LHCN-M2 (cell line): ENCODE measurements at places on chromosomes 7 and 10. TPM values are rescaled to one million over a fixed set of nuclear protein-coding genes. Genes with fewer than 3 reads are reported as not detected.

The NRG3 gene
- not detected in 2 replicates for total RNA-seq

The GPR15LG gene
- not detected in 2 replicates for total RNA-seq

The SPDYE5 gene
- not detected in 2 replicates for total RNA-seq

The HTR5A gene
- not detected in 2 replicates for total RNA-seq

The TMEM184A gene
- total RNA-seq, result 0.06 and 0.11 TPM in 2 replicates

The CPVL gene
- total RNA-seq, result 0.06 and 0.19 TPM in 2 replicates

The LIPM gene
- total RNA-seq, result not detected in 2 replicates

The ANKRD7 gene
- 1.5 and 3.6 TPM in 2 replicates for total RNA-seq

The DKK1 gene
- total RNA-seq, result 80.0 and 108 TPM in 2 replicates

The ZYX gene
- total RNA-seq, result 137 and 142 TPM in 2 replicates

The HIF1AN gene
- total RNA-seq, result 6.3 and 8.9 TPM in 2 replicates

The PDE1C gene
- 0.06 TPM in 1 of 2 replicates, not detected in the other for total RNA-seq

The NDUFB2 gene
- total RNA-seq, result 488 and 554 TPM in 2 replicates

DNA sequence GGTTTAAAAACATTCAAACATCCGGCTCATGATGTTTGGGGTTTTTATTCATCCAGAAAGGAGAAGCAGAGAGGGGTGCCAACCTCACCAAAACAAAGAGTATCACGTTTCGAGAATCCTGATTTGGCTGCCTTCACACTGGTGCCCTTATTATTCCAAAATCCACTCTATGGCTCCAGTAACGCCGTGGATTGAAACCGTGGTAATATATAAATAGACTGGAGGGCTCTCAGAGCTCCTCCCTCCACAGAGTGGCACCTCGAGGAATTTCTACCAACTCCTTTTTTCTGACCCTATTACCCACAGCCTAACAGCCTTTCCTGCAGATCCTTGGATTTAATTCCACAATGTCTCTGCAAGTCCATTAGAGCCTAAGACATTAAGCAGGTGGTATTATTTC lies 353.6 kb downstream of the CRPPA start:
- DNase-seq, result peak; percentile 78

DNA sequence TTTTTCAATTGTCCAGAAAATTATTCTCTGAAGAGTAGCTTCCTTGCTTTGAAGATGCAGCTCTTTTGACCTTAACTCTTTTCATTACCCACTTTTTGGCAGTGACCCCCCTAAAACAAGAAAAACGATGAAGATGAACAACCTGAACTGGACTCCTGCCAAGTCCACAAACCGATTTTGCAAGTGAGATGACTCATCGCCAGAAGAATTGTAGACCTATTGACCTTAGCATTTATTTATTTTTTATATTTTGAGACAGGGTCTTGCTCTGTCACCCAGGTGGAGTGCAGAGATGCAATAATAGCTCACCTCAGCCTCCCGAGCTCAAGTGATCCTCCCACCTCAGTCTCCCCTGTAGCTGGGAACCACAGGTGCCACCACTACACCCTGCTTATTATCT lies 859.2 kb downstream of the GATA3 start:
- peak; percentile 0 for DNase-seq

GRCh38 chr7:65820287-65820950 lies 52.5 kb upstream of the VKORC1L1 start:
- no peak for DNase-seq

- peak; percentile 93 for DNase-seq
These were observed 44.5 kb downstream of the KCNMA1 start for GRCh38 chr10:77592946-77593636.

- DNase-seq, result no peak
These were observed 336.9 kb upstream of the C7orf33 start for GRCh38 chr7:148253629-148254028.

- DNase-seq, result no peak
These were observed 8.6 kb downstream of the CPA5 start for GRCh38 chr7:130353196-130353595.

- DNase-seq, result peak; percentile 66
These were observed 19.9 kb upstream of the LMOD2 start for GRCh38 chr7:123635551-123636359.

GRCh38 chr7:138170959-138171703 lies 94.9 kb downstream of the AKR1D1 start:
- no peak for DNase-seq

- peak; percentile 90 for DNase-seq
These were observed 103.3 kb upstream of the DIP2C start for GRCh38 chr10:792792-793100.

- peak; percentile 61 for DNase-seq
These were observed 566.7 kb upstream of the NRP1 start for GRCh38 chr10:33901166-33901565.

DNA sequence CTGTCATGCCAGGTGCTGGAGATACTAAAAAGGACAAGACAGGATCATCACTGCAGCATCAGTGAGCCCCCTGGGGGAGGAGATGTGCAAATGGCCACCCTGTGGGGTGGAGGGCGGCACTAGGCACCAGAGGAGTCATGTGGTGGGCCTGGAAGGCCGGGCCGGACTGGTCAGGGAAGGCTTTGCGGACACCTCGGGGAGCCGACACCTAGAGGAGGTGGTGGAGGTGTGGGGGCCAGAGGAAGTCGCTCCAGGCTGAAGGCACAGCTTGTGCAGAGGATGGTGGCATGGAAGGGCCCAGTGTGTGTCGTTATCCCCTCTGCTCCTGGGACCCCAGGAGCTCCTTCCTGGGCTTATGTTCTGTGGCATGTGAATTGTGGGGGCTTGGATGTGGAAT lies 437.7 kb downstream of the RPS24 start:
- no peak for DNase-seq

DNA sequence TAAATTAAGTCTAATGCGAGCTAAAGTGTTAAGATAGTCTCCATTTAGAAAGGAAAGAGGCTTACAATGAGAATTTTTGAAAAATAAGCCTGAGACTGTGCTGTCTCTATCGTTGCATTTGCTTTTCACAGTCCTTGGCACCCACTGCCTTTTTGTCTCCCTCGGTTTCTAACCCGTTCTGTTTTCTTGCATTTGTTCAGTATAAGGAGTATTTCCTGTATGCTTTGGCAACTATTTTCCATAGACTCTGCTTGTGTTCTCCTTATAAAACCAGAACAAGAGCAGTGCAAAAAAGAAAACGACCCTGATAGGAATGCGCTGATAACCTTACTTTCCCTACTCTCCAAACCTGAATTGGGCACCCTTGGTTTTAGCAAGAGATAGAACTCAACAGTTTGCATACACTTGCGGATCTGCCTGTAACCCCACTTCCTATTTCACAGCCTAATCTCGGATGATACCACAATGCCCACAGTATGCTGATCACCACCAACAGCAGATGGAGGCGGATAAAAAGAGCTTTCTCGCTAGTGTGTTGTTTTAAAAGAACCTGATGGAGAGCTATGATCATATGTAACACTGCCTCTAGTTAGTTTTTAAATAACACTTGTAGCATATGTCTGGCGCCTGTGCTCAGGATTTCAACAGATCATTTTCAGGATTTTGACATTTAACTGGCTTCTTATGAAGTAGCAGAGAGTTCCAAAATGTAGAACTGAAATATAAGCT lies 1.6 kb upstream of the ARHGAP12 start:
- peak; percentile 39 for DNase-seq

DNA sequence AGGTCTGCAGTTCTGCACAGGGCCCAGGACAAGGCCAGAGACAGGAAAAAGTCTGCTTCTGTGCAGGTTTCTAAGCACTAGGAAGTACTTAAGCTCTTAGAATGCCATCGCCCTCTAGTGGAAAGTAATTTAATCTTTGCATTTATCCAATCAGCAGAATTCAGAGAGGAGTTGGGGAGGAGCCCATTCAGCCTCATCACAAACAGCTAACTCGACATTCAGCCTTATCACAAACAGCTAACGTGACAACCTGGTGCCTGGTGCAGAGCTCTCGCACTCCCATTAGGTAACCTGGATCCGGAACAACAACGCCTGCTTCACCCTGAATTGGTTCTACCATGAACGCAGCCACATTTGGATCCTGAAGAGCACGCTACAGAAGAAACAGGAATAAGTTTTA lies 15.2 kb downstream of the OAT start:
- DNase-seq, result peak; percentile 81

DNA sequence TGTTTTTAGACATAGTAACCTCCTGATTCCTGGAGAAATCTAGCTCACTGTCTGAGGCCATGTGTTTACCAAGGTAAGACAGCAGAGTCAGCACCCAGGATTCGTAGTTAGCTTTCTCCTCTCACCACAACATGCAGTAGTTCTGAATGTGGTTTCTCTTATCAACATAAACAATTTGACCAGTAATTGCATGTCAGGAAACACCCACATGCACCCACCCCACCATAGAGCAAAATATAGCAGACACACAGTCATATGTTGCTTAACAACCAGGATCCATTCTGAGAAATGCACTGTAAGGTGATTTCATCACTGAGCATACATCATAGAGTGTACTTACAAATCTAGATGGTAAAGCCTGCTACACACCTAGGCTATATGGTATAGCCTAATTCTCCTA lies 1004.0 kb downstream of the ANKRD7 start:
- no peak for DNase-seq

DNA sequence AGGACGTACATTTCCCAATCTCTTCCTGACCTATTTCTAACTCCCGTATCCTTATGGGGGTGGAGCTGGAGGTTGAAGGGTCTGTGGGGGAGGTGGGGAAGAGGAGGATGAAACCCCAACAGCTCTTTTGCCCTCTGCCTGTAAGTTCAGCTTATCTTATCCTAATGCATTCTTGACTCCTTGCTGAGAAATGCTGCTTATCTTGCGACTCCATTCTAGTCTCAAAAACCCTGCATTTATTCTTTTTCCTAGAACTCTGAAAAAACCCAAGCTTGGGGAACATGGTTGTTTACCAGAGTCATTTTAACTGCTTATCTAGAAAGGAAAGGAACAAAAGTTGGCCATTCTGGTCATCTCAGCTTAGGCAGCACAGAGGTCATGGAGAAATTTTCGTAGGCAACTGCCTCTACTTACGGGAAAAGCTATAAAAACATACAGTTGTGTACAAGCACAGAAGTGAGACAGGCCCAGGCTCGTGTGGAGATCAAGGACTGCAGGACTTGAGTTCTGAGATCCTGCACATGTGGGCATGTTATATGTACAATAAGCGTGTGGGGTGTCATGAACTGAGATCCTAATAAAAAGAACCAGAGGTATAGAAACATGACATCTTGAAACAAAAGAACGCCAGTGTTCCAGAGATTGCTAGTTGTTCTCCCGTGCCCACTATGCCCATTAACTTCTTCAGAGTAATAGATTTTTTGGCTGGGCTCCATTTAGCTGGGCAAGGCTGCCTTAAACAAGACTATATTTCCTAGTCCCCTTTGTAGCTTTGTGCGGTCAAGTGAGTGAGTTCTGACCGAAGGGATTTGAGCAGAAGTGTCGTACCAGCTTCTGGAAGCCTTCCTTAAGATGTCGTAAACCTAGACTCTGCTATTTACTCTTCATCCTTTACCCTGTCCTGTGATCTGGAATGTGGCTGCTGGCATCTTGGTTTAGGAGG lies 9.6 kb downstream of the INMT start:
- DNase-seq, result no peak

DNA sequence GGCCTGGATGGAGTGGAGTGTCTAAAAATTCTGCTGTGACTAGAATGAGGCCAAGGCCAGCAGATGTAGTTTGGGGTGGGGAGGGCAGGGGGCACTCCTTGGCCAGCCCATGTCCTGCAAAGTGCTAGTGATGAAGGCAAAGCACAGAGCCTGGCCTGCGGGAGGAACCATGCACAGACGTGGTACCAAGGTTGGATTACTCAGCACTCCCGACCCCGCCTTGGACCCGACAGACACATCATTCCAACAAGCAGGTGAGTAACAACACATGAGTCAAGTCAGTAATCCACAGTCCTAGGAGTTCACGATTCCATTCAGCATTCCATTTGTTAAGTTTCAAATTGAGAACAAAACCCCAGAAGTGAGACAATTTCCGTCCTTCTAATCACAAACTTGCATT lies 317.3 kb downstream of the TCERG1L start:
- DNase-seq, result no peak

GRCh38 chr7:15209429-15209828 lies 306.9 kb upstream of the DGKB start:
- no peak for DNase-seq

- DNase-seq, result no peak
These were observed 21.3 kb downstream of the DGKI start for GRCh38 chr7:137825489-137825888.

DNA sequence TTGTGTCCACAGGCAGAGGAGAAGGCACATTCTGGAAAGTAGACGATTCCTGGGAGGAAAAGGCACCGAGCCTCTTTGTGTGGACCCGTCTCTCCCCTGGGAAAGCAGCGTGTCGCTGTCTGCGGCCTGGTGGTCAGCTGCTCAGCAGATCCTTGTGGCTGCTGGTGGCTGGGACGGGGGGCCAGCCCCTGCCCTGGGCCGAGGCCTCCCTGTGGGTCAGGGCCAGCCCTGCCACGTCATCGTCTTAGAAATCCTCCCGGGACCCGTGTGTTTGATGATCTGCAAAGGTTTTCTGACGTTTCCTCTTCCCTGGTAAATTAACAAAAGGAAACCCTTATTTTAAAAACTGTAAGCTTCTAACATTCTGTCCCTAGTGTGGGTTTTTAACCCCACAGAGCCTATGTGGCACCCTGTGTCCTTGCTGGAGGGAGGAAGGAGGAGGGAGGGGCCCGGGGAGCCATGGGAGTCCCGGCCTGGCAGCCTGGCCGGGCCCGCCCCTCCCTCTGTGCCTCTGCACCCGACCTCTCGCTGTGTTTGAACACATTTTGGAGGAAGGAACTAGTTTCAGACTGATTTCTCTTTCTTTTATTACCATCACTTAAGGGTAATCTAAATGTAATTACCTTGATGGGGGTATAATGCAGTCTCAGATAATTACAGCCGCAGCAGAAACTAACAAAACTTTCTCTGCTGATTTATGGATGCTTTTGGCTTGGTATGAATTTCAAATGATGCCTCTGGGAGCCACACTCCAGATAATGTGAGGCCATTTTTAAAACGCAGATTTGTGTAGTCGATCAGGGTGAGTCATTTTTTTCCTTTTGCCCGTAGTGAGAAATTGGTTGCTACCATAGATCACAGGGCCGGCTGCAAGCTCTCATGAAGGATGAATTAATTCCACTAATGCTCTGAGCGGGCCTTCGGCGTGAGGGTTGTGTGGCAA lies 85.5 kb downstream of the NKX6-2 start:
- DNase-seq, result no peak
